ENCODE measurements at places on chromosomes 2 and 18.

DNA sequence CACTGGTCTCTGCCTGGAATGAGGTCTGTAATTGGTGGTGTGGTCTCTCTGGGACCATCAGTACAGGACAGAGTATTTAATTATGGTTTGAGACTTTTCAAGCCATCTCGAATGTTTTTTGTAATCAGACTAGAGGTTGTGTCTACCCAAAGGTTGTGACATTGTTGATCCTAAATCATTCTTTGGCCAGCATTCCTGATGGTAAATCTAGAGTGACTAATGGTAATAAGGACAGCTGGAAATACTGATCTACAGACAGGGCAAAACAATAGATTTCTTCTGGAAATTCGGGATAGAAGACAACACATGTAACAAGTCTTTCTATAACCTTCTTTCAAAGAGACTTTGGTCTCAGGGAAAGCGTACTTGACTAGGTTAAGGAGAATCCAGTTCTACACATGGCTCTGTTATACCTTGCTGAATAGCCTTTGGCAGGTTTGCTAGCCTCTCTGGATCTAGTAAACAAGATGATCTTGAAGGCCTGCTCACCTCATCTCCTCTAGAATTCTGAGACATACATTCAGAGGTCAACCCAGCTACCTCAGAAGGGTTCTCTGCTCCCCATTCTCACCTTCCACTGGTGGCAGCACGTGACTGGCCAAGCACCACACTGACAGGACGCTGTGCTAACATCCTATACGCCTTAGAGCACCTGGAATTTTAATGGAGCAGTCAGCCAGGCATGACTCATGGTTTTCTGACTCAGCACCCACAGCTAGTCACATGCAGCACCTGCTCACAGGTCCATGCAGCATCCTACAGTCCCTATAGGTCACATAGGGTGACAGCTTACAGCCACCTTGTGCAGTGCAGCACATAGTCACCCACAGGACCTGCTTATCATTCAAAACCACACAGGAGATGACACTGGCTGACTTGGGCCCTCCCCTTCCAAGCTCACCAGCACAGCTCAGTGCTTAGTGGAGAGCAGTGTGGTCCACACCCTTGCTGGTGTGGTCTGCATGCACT, 12.2 kb downstream of the PLB1 start:
- DNase-seq, result peak; percentile 8

GRCh38 chr2:222160944-222161343, 137.9 kb downstream of the PAX3 start:
- DNase-seq, result no peak

DNA sequence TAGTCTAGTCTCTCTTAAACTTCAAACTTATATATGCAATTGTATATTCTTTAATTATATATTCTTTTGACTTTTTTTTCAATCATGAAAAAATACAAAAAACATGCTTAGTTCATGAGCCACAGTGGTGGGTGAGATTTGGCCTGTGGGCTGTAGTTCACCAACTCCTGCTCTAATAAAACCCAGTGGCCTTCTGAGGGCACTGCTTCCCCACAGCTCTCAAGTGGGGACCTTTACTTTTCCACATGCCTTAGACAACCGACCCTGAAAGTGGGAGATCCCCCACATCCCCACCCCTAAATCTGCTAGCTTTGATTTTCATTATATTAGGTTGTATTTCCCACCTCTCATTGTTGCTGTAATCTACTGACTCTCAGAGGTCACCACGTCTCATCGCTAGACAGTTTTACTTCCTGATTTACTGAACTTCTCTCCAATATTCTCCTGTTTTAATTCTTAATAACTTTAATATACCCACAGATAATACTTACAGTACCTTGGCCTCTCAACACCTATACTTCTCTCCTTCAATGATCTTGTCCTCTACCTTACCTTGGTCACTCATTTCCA, 57.3 kb downstream of the ROCK1 start:
- no peak for DNase-seq

DNA sequence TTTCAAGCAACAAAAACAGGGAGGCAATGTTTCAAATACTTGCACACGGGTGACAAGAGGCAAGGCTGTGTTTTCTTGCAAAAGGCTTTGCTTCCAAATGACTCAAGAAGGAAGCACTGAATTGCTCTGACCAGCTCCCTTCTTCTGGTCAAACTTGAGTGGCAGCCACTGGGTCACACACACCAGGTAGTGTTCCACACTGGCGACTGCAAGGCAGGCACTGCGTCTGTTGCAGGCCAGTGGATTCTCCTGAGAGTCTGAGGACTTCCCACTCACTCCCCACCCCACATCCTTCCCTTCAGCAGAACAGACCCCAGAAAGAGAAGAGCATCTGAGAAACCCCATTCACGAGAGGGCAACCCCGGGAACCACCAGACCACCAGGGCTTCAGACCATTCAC, 19.8 kb downstream of the PARD6G start:
- no peak for DNase-seq

GRCh38 chr2:1617425-1618021, 126.8 kb downstream of the PXDN start:
- DNase-seq, result no peak

DNA sequence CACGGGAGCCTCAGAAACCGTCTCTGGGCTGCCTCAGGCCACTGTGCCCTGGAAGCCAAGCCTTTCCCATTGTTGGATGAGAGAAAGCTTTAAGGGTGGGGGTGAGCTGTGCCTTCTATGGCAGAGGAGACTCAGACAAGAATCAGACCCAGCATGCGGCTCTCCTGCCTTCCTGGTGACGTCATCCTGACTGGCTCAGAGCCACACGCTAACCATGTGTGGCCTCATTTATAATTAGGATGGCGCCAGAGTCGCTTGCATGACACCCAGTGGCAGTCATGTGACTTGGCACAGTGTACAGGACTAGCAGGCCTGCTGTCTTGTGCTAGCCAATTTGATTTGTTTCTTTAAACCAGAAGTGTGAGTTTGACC, 99.1 kb downstream of the SH3BP4 start:
- DNase-seq, result no peak

- DNase-seq, result no peak
These were observed 345.3 kb upstream of the CDH20 start for GRCh38 chr18:60987963-60988362.
